ENCODE measurements at places on chromosomes 2 and 18.

- DNase-seq, result no peak
Observed at GRCh38 chr2:236131073-236131692, 37.0 kb downstream of the GBX2 start.

GRCh38 chr2:121076498-121076820 lies 208.5 kb downstream of the TFCP2L1 start:
- no peak for DNase-seq

DNA sequence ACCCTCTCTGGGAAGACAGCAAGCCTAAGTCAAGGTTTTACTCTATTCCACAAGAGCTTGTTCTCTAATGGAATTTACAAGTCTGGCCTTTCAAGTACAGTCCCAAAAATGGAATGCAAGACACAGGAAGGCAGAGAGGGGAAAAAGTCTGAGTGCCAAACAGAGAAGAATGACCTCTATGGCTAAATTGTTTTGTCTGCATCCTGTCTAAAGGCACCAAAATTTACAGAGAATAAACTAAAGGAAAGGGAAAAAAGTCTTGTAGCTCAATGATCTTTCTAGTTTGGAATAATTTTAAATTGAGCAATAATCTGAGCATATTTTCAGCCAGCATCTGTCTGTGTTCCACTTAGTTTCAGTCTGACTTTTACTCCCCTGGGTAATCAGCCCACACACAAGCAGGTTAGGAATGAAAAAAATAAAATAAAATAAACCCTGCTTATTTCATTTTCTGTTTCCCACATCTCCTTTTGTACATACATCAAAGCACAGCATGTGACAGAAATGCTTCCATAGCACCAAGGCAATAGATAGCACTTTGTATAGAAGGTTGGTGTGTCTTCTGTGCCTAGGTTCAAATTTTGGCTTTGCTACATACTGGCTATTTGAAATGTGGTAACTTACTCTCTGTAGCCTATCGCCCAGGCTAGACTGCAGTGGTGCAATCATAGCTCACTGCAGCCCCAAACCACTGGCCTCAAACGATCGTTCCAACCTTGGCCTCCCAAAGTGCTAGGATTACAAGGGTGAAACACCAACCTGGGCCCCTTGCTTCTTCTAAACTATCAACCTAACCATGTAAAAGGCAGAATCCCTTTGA lies 105.1 kb downstream of the SLC8A1 start:
- DNase-seq, result no peak

GRCh38 chr2:28653892-28654662 lies 97.6 kb upstream of the PPP1CB start:
- DNase-seq, result no peak

DNA sequence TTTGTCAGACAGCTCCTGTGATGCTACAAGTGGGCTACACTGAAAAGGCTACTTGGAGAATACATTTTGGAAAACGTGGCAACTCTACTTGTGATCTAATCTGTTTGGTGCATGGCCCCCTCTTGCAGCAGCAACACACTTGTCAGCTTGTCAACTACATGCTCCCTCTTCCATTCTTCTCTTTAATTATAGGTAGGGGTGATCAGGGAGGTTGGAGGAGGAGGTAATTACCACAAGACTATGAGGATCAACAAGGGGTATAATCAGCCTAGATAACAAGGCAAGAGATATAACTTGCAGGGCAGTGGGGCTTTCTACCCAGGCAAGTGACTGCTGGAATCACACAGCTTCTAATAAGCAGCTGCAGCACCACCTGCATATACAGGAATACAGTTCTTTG lies 104.9 kb downstream of the ACVR1 start:
- no peak for DNase-seq

- DNase-seq, result no peak
Observed at GRCh38 chr2:169683425-169684134, 10.6 kb downstream of the CFAP210 start.

- DNase-seq, result peak; percentile 84
Observed at GRCh38 chr2:61585383-61585782, 47.2 kb upstream of the XPO1 start.

DNA sequence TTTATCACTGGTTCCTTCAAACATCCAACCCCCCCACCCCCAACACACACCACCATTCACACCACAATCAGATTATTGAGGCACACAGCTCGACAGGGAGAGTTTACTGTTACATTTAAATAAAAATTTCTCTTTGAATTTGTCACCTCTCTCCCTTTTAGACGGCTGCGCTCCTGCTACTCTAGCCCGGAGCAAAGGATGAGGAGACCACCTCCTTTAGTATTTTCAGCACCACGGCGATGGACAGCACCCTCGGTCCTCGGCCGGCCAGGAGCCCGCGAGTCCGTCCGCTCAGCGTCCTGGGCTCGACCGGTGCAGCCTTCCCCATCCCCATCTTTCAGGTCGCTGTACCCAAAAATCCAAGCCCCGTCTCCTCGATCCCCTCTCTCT lies 892 bp downstream of the CELF4 start:
- DNase-seq, result peak; percentile 62

GRCh38 chr2:181152226-181152625 lies 171.8 kb downstream of the UBE2E3 start:
- no peak for DNase-seq

DNA sequence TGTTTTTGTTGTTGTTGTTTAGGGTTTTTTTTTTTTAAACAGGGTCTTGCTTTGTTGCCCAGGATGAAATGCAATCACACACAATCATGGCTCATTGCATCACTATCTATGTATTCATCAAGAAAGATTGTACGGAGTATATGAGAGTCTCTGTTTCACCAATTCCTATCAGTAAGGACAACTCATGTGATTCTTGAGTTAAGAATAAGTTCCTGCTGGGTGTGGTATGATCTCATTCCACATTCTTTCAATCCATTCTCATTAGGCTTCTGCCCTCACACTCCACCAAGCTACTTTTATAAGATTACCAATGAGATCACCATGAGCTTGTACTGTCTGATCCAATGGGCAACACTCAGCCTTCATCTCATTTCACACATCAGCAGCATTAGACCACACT lies 9.1 kb upstream of the AP1S3 start:
- no peak for DNase-seq

DNA sequence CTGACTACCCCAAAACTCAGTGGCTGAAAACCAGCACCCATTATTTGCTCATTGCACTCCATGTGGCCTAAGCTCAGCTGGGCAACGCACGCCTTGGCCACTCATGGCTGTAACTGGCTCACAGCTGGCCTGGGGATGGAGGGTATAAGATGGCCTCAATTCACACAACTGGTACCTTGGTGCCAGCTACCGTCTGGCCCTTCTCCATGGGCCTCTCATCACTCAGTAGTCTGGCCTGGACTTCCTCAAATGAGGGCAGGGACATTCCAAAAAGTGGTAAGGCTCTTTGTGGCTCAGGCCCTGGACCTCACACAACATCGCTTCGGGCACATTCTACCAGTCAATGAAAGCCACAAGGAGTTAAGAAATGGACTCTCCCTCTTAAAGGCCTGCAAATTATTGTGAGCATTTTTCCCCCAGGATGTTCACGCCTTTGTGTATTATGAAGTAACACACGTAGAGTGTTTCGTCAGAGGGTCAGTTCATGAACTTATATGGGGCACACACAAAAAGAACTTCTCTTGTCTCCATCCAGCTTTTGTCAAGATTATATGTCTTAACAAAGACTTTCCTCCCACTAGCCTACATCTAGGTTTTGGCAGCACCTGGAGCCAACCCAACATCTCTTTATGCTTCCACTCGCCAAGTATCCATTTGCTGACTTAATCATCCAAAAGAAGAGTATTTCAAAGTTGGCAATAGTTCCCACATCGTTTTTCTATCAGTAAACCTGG lies 145.2 kb downstream of the CCBE1 start:
- DNase-seq, result no peak

- no peak for DNase-seq
Observed at GRCh38 chr2:239661334-239662312, 260.8 kb upstream of the HDAC4 start.

- no peak for DNase-seq
Observed at GRCh38 chr2:154046493-154046892, 174.8 kb downstream of the GALNT13 start.

DNA sequence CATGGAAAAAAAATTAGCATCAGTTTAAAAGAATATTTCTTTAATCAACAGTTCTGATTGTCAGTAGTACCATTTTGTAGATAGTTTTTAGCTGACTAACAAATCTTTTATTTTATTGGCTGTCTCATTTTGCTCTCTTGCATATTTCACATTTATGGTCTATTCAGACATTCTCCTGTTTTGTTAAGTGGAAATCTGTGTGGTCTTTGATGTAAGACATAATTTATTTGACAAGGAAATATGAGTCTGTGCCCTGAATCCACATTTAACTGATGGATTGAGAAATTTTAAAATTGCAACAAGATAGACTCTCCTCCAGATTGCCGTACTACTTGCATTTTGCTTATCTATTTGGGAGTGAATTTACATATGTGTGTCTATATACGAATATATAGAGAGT lies 96.3 kb upstream of the ATP5MC3 start:
- no peak for DNase-seq

DNA sequence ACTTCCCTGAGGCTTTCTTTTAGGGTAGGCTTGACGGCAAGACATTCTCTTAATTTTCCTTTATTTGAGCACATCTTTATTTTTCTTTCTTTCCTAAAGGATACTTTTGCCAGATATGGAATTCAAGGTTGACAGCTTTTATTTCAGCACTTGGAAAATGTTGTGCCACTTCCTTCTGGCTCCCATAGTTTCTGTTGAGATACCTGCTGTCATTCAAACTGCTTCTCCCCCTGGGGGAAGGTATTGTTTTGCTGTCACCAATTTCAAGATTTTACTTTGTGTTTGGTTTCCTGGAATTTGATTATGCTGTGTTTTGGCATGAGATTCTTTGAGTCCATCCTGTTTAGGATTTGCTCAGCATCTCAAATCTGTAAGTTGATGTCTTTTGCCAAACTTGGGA lies 39.1 kb upstream of the TWIST2 start:
- DNase-seq, result no peak

DNA sequence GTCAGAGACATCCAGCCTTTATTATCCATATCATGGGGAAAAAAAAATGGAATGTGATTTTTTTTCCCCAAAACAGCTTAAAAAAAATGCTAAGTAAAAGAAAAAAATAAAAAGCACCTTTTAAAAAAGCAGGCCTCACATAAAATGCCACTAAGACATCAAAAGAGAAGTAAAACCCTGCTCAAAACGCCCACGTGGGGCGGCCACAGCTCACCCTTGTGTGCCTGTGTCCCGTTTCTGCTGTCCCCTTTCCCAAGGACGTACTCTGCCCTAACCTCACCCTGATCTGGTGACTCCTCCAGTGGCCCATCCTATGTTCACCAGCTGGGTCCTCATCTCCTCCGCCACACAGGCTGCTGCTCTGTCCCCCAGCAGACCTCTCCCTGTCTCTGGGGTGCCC lies 125.4 kb downstream of the NEDD4L start:
- DNase-seq, result no peak

DNA sequence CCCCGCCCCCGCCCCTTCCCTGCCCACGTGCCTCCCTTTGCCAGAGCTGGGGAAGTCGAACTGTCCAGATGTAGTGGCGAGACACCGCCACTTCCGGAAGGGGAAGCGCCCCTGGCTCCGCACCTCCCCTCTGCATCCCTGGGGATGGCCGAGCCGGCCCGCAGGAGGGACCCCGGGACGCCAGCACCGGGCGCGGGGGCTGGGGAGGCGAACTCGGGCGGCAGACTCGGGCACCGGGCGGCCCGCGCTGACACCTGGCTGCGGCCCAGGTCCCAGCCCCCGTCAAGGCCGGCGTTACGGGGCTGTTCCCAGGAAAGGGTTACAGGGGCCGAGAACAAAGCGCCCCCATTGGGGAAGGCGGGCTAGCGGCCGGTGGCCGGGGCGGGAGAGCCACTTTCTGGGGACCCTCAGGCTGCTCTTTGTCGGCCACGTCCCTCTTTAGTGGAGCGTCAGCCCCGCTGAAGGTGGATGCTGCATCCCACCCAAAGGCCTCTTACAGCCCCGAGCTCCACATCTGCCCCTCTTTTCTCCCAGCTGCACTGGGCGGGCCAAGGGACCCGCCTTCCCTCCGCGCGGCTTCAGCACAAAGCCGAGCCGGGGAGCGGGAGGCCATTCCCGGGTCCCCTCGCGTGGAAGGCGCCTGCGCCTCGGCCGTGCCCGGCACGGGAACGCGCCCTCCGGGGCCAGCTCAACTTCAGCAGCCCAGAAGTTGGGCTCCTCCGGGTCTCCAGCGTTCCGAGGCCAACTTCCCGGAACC lies 1.3 kb downstream of the SDC1 start:
- DNase-seq, result peak; percentile 48

- DNase-seq, result peak; percentile 46
Observed at GRCh38 chr18:76495006-76495370, at the start of gene ZNF516. Gene ZNF516, minus strand, starts transcription at chr18:76495242. Its CDS starts 52,188 bp downstream, at chr18:76443054.

- DNase-seq, result no peak
Observed at GRCh38 chr2:64931246-64932115, 57.7 kb upstream of the SLC1A4 start.

- no peak for DNase-seq
Observed at GRCh38 chr2:47741637-47742036, 41.3 kb upstream of the MSH6 start.

DNA sequence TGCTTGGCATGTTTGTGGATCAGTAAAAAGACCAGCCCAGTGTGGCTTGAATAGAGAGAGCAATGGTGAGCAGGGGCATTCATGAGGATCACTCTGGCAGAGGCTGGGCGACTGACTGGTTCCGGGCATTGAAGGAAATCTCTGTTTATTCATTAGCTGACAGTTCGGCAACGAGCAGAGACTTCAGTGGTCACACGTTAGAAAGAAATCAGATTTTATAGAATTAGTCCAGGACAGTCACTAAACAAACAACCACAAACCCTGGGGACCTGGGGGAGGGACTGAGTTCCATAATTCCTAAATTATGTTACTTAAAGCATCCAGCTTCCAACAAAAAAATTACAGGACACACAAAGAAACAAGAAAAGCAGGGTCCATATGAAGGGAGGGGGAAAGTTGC lies 72.5 kb downstream of the NOL10 start:
- no peak for DNase-seq

GRCh38 chr18:31417850-31418249 lies 29.7 kb upstream of the DSG3 start:
- DNase-seq, result no peak

DNA sequence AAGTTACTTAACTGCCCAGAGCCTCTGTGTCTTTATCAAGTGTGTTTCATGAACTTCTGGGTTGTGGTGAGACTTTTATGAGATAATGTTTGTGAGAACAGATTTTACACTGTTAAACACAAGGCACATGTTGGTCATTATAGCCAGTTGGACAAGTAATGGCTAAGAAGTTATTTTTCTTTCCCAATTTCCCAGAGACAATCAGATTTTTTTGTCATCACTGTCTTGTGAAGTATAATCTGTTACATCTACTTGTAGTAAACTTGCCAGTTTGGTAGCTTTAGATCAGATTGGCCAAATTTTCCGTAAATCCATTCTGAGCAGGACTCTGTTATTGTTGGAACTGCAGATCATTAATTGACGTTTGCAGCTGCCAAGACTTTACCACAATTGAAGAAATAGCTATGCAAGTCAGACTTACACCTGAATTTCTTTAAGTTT lies 838.8 kb downstream of the SLC4A3 start:
- DNase-seq, result no peak

All from dermis blood vessel endothelial cell (primary cell).